ENCODE measurements at places on chromosomes 5 and 9.

- DNase-seq, result no peak
These were observed 7.0 kb downstream of the NOXA1 start for GRCh38 chr9:137429974-137430722.

GRCh38 chr5:74418709-74419108, 221.8 kb downstream of the ENC1 start:
- DNase-seq, result no peak

DNA sequence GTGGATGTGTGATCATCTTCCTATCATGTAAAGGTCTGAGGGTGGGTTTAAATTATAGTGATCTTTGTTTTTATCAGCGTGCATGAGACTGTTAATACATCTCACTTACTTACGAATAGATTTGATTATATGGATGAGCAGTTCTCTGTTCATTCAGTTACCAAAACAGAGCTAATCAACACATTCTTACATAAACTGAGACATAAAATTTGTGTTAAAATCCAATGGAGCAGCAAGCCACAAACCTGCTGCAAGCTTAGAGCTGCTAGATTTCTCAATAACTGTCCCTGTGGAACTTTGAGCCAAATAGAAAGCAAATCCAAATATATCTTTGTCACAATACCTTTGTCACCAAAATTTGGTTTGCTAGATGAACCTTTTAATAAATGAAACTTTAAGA, 50.1 kb downstream of the NUDT12 start:
- DNase-seq, result no peak

DNA sequence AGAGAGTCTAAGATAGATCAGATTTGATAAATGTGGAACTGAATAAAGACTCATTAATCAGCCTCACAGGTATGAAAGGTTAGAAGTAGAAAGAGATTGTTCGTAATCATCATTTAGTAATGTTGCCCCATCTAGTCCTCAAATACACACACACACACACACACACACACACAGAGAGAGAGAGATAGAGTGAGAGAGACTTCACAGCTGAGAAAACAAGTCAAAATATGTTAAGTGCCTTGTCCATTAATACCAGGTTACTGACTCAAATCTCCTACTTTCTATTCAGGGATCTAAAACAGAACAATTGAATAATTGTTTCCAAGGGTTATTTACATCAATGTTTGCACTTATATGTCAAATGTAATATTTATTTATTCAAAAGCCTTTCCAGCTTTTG, 284.6 kb downstream of the MRPS30 start:
- no peak for DNase-seq

DNA sequence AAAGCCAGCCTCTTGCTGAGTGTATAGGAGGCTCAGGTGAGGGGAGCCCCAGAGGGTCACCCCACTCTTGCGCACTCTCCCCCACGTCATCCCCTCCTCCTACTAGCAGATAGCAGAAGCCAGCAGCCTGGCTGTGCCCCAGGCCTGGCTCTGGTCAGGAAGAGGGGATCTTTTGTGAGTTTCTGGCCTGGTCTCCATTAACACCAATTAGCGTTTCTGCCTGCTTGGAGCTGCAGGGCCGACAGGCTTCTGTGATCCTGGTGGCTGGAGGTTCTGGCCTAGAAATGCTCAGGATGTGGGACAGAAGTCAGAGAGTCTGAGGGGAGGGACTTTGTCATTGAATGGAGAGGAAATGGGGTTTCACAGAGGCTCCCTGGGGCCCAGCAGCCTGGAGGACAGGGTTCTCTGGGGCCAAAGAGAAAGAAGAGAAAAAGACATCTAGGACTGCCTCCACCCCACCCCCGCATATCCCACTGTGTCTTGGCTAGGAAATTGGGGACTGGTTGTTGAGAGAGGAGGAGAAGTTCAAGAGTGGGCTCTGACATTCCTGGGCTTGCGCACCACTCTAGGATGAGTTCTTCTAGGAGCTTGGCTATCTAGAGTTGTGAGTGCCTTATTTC, 47.5 kb upstream of the ARAP3 start:
- no peak for DNase-seq

DNA sequence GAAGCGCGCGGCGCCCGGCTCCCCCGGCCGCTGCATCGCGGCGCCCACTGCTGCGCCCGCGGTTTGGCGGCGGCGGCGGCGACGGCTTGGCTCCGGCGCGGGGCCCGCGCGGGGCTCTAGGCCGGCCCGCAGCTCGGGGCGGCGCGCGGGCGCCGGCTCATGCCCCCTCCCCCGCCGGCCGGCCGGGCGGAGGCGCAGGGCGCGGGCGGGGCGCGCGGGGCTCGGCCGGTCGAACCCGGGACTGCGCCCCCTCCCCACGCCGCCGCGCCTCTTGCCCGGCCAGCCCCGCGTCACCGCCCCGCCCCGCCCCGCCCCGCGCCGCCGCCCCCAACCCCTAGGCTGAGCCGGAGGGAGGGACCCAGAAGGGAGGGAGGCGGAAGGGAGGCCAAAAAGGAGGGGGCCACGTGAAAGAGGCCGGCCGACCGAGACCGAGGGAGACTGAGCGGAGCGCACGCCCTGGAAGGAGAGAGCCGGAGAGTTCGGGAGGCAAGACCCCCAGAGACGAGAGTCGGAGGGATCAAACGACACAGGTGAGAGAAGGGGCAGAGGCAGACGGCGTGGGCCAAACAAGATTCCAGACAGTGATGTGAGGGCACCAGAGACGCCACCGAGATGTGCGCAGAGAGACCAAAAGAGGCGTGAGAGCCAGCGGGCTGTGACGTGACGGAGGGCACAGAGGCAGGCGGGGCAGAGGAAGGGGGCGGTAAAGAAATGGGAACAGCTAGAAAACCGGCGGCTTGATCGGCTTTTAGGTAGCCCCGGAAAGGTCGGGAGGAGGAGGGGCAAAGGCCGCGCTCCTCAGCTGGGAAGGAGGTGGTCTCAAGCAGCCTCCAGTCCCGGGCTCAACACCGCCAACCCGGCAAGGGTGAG, at the start of gene BARX1:
BARX1 (minus strand) TSS at position 245 of the 870 bp plus-strand sequence; CDS start at position 36, 209 bp downstream.
- DNase-seq, result no peak

- no peak for DNase-seq
These were observed 68.2 kb downstream of the ADCY2 start for GRCh38 chr5:7464182-7464581.

GRCh38 chr5:122091936-122092600, 14.0 kb upstream of the LOX start:
- no peak for DNase-seq

DNA sequence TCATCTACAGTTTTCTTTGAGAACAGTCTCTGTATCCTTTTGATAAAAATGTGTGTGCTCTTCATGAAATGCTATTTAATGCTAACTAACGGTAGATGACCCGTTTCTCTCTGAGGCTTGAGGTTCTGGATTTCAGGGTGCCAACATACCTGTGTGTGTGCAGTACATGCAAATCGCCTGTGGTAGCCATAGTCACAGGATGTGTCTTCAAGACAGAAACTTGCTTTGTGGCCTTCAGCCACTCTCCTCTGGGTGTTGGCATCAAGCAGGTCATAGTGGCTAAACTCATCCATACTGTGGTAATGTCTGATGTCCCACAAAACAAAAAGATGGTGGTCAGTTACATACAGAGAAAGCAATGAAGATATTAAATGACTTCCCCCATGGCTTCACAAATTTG, 4.2 kb downstream of the LOX start:
- DNase-seq, result no peak

GRCh38 chr5:122153230-122153629, 23.9 kb downstream of the ZNF474 start:
- DNase-seq, result no peak

DNA sequence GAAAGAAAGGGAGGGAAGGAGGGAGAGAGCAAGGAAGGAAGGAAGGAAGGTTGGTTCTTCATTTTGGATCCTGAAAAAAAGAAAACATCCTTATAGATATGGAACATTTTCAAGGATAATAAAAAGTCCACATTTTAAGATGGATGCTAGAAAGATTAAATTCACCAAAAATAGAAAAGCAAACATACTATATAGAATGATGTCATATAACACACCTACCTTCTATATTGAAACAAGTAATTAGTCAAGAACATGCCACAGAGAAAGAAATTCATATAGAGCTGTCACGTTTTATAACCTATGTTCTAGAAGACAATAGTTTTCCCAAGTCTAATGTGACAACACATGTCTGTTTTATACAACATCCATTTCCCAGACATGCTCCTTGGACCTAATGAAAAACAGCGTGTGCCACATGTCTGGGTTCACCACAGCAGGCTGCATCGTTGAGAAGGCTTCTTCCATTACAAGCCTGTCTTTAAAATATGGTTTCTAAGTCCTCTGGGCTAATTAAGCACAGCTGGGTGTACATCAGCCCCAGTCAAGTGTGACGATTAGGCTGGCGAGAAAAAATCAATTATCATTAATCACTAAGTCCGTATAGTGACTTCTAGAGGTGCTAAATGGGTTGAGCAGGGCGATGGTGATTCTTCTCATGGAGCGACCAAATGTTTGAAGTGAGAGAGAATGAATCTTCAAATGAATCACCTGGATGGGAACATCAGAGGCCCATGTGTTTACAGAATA, 301.8 kb downstream of the TLE1 start:
- no peak for DNase-seq

DNA sequence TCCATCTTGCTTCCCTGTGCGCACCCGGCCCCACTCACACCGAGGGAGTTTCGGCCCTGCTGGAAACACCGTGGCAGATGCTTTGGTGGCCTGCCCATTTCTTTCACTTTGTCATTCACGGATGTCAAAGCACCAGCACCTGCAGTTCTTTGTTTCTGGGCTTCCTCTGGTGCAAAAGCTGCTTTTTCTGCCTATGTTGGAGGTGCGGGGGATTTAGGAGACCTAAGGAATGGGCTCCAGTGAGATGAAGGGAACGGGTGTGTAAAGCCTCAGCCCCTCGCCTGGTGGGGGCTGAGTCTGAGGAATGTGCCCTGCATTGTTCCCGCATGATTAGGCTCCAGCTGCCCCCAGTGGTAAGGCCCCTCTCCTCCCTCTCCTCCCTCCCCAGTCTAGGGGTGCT, 62.3 kb downstream of the THBS4 start:
- no peak for DNase-seq

- no peak for DNase-seq
These were observed 77.1 kb upstream of the CNTLN start for GRCh38 chr9:17057729-17058128.

GRCh38 chr9:129422032-129422842, 198.7 kb downstream of the C9orf50 start:
- no peak for DNase-seq

GRCh38 chr5:72508241-72509170, 1.3 kb upstream of the ZNF366 start:
- no peak for DNase-seq

DNA sequence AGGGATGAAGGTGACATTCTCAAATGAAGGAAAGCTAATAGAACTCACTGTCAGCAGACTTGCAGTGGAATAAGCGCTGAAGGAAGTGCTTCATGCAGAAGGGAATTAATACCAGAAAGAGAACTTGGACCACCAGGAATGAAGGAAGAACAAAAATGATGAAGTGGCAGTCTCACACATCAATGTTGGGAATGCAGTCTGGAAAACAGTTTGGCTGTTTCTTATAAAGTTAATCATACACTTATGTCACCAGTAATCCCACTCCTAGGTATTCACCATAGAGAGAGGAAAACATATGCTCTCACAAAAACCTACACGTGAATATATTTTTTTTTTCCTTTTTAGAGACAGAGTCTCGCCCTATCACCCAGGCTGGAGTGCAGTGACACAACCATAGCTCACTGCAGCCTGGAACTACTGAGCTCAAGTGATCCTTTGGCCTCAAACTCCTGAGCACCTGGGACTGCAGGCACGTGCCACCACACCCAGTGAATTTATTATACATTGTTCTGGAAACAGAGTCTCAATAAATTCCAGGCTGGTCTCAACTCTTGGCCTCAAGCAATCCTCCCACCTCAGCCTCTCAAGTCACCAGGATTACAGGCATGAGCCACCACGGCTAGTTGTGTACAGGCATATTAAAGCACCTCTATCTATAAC, 81.2 kb downstream of the ROR2 start:
- DNase-seq, result no peak

DNA sequence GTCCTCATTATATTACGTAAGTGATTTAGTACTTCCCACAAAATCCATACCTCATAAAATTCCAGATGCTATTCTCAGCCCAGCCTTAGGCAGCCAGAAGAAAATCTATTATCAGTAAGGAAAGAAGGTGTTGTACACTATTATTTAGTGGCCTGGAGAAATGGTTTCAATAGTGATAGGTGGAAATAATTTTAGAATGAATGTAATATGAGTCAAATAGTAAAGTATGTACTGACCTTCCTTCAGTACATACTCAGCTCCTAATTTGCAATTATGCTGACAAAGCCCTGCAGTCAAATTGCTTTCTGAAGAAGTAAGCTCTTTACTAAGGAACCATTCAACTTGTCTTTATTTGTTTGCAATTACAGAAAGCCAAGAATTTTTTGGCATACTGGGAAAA, 409.2 kb downstream of the HTR1A start:
- no peak for DNase-seq

DNA sequence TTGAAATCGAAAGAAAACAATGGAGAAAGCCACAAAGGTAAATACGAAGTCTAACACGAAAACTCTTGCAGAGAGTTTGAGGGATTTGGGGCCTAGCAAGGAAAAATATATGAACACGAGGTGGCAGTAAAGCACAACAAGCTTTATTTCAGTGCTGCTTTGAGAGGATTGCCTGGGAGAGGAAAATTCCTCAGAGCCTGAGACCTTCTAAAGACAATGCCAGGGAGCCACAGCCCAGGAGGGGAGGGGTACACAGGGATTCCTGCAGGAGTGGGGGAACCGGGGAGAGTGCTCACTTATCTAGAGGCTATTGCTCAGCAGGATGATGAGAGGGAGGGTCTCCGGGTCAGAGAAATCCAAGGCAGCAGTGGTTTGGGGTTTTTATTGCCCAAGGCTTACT, 134.9 kb upstream of the ADCY2 start:
- peak; percentile 26 for DNase-seq

DNA sequence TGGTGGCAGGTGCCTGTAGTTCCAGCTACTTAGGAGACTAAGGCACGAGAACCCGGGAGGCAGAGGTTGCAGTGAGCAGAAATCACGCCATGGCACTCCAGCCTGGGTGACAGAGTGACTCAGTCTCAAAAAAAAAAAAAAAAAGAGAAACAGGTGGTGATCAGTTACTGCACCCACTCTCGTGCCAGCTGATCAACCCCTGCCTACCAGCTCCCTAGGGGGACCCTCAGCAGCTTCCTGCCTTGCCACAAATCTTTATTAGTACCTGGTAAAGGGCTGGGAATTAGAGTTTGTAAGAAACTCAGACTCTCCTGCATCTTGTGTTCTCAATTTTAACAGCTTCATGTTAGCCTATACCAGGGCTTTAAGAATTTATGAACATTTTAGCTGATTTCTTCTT, 914.9 kb downstream of the EFNA5 start:
- DNase-seq, result no peak

Measured in HFF-Myc (cell line).